ENCODE measurements at places on chromosomes 4 and X. TPM values are rescaled to one million over a fixed set of nuclear protein-coding genes. Genes with fewer than 3 reads are reported as not detected.

DNA sequence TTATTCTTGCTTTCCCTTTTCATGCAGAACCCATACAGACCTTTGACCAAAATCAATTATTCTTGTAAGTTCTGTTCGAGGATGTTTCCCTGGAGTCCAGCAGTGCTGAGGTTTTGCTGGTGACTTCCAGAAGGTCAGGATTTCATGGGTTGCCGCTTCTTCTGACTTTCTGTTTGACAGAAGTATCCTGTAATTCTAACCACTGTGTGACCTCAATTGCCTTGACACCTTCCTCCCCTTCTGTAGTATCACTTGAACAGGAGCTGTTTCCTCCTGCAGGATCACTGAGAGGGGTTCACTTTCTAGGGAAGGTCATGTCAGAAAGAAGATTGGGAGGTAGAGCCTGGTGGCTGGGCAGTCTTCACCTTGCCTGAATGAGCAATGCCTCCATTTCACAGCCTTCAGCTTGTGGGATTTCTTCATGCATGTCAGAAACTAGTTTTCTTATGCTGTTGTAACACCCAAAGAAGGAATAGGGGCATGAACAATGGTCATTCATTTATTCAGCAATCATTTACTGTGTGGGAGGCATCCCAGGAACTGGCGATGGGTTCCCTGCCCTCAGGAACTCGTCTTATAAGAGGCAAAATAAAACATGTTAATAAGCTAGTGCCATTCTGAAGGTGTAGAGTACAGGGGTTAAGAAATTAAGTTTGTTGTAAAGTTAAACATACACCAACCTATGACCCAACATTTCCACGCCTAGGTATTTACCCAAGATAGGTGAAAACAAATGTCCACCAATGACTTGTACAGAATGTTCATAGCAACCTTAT, 205.9 kb downstream of the SOWAHB start:
- no peak for DNase-seq

- DNase-seq, result no peak
Measured at GRCh38 chr4:17492058-17492741, 19.7 kb downstream of the QDPR start.

STATH gene
- not detected for total RNA-seq

UGT2B10 gene
- not detected for total RNA-seq

GAB1 gene
- 10.6 TPM for total RNA-seq
